Mucosa of gallbladder (tissue), 1 donor: ENCODE measurements at places on chromosomes 4 and X. TPM values are rescaled to one million over a fixed set of nuclear protein-coding genes. Genes with fewer than 3 reads are reported as not detected.
A peak's percentile ranks its signal among the peaks of the same experiment; 100 is the strongest.

DNA sequence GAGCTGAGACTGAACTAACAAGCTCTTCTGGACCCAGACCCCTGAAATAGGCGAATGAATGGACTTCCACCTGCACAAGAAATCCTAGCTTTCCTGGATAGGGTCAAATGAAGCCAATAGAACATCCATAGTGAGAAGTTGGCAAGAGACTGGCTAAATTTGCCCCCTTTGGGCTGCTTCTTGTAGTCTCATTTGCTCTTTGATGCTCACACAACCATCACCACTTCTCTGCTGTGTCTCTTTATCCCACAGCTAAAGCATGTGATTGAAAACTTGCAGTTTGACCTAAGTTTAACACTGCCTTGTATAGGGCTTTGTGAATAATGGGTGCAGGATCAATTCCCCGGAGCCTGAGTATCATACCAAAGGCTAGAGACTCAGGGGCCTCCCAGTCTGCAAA, 38.2 kb downstream of the NLGN3 start:
- DNase-seq = no peak

HHIP gene
- 9.5 TPM for total RNA-seq

DNA sequence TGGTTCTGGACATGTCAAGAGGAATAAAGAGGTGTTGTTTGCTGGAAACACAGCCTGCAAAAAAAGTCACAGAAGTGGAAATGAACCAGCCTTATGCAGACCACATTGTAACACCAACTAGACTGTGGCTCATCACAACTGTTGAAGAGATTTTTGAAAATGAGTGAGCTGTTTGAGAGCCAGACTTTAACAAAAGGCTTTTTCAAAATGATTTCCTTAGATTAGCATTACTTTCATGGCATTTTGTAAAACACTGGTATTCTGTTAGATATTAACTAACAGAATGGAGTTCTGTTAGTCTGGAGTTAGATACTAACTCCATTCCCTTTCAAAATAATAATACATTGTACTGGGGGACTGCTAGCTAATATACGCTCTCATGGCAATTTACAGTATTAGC, 60.6 kb upstream of the GABRA2 start:
- DNase-seq = no peak

GLUD2 gene
- total RNA-seq = 7.6 TPM

GRCh38 chrX:131745942-131746489, 202.1 kb downstream of the OR13H1 start:
- no peak for DNase-seq

GRCh38 chr4:10625131-10625530, 59.4 kb downstream of the CLNK start:
- peak; percentile 61 for DNase-seq

DNA sequence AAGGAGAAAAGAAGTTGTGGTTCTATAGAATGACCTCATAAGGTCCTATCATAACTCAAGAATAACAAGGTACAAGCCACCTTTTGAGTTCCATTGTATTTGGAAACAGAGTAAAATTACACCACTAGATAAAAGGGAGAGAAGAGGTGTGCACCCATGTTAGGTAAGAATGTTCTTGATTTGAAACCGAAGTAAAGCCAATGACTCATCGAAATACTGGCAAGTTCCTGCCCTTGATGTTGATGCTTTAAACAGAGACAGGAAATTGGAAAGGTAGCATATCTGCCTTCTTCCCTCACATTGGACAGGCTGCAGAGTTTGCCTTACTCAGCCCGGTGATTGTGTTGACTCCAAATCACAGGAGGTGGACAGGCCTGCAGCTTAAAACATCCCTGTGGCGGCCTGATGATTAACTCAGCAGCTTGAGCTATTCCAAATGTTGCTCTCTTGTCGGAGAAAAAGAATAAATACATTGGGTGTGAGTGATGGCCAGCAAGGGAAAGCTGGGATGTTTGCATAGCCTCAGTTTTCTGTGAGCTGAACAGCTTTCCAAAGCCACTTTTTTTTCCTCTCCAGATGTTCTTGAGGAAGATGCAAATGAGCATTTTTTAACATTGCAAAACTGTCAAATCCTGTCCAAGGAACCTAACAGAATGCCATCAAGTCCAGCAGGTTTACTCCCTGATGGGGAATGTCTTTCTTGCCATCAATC, 321.1 kb downstream of the NKX6-1 start:
- DNase-seq = no peak

GPR143 gene
- total RNA-seq = 1.8 TPM

- no peak for DNase-seq
Measured at GRCh38 chr4:174717828-174718227, 111.2 kb downstream of the GLRA3 start.

F9 gene
- 0.55 TPM for total RNA-seq

ITGB1BP2 gene
- total RNA-seq = 7.0 TPM

CFI gene
- total RNA-seq = 60.9 TPM

TBX22 gene
- total RNA-seq = not detected
